CD4-positive, alpha-beta T cell treated with Interleukin-4 for 4 hours (primary cell): ENCODE measurements at places on chromosomes 7 and 10.

GRCh38 chr7:106704000-106704840 is 43.3 kb upstream of the CCDC71L start:
- DNase-seq = peak; percentile 25

DNA sequence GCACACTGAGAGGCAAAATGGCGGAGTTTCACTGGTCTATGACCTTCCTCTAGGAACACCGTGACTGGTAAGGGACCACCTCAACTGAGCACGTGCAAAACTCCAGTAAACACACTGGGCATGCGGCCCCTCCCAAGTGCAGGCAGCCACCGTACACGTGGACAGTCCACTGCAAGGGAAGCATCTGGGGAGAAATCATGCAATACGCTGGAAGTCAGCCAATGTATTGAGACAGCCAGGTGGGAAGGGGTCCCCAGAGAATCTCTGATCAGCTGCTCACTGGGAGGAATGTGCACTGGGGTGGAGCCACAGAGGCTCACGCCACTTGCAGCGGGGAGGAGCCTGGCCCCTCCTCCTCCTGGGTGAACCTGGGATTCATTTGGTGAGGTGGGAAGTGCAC is 49.3 kb downstream of the CFAP46 start:
- DNase-seq = no peak

- DNase-seq = no peak
Observed at GRCh38 chr7:69187824-69188333, 410.4 kb upstream of the AUTS2 start.

DNA sequence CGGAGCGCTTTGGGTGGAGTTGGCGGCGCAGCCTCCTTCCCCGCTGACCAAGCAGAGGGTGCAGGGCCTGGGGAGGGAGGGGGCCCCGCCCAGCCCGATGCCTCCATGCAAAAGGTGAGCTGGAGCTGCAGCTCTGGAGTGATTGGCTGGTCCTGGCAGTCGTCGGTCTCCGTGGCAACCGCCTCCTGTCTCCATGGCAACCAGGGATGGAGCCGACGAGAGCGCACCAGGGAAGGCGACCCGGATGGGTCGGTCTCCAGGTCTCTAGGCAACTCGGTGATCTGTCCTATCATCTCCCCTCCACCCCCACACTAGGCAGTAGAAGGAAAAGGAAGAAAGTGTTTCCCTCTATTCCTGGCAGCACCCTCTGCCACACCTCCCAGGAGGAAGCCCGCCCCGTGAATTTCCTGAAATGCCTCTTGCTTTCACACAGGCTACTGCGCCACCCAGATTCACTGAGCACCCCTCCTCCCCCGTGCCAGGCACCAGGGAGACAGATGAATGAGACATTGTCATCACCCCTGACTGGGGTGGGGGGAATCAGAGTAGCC is 647 bp upstream of the NACAD start:
- peak; percentile 51 for DNase-seq

- DNase-seq = no peak
Observed at GRCh38 chr10:48538611-48539010, 66.3 kb downstream of the ARHGAP22 start.
